ENCODE measurements at places on chromosomes 1 and 21. TPM values are rescaled to one million over a fixed set of nuclear protein-coding genes. Genes with fewer than 3 reads are reported as not detected.

- no peaks in the 10 kb centered on the region for H3K27me3 ChIP-seq
- H3K4me3 ChIP-seq = no peak overlapping the region
- peaks cover 10% of the 10 kb centered on the region for H3K4me1 ChIP-seq
- H3K36me3 ChIP-seq = no peaks in the 10 kb centered on the region
These were observed 17.2 kb downstream of the CEP350 start for GRCh38 chr1:179971563-179972496.

GRCh38 chr1:7008975-7009740 lies 223.9 kb downstream of the CAMTA1 start:
- peaks cover 13% of the 10 kb centered on the region for H3K4me1 ChIP-seq
- DNase-seq = no peak
- no peak overlapping the region for H3K4me3 ChIP-seq
- H3K36me3 ChIP-seq = no peaks in the 10 kb centered on the region
- H3K27ac ChIP-seq = no peak overlapping the region

- no peaks in the 10 kb centered on the region for H3K4me1 ChIP-seq
- H3K36me3 ChIP-seq = no peaks in the 10 kb centered on the region
- H3K27ac ChIP-seq = no peak overlapping the region
These were observed 244.6 kb upstream of the MAP1LC3C start for GRCh38 chr1:242243472-242243871.

DNA sequence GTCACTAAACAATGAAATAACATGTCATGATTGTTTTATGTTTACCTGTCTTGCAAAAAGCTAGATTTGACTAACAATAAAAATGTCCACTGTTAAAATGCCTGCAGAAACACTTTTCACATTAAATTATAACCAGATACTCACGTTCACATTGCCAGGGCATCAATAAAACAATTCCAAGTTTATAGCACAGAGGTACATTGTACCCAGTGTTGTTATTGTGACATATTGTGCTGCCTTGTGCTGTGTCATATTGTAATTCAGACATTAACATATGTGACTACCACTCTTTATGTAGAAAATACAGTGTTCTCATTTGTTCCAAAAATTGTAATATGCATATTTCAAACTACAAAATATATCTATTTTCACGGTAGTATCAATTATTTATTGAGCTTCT lies 766.1 kb downstream of the NCAM2 start:
- no peak overlapping the region for H3K27ac ChIP-seq
- H3K4me3 ChIP-seq = no peak overlapping the region

DNA sequence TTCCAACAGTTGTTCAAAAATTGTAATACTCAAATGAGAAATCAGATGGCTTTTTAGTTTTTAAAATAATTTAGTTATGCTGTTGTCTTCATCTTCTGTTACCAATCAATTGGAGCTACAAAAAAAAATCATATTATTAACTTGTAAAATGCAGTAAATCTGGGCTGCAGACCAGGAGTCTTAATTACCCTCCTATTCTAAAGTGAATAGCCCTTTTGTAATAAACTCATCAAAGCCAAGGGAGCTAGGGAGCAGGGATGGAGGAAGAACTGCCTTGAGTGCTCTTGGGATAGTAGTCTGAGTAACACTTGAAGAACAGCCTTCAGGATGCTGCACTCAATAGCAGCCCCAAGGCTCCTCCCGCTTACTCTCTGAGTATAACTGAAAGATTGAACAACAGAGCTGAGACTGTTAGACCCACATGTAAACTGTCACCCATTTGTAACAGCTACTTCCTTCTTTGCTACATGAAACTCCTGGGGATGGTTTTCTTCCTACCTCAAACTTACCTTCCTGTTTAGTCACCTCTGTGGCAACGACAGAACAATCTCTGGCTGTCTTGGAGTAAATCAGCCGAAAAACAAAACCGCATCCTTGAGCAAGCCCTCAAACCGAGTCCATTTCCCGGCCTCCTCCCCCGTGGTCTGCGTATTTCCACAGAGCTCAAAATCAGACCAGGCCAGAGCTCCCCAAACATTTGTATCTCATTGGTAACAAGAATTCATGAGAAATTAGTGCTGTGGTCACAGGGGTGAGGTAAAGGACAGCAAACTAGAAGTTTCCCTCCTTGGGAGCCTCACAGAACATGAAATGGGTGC lies 55.9 kb downstream of the CD58 start:
- no peaks in the 10 kb centered on the region for H3K27me3 ChIP-seq
- H3K36me3 ChIP-seq = no peaks in the 10 kb centered on the region
- DNase-seq = no peak
- H3K27ac ChIP-seq = peak overlapping the region; percentile 56
- no peaks in the 10 kb centered on the region for H3K4me1 ChIP-seq

DNA sequence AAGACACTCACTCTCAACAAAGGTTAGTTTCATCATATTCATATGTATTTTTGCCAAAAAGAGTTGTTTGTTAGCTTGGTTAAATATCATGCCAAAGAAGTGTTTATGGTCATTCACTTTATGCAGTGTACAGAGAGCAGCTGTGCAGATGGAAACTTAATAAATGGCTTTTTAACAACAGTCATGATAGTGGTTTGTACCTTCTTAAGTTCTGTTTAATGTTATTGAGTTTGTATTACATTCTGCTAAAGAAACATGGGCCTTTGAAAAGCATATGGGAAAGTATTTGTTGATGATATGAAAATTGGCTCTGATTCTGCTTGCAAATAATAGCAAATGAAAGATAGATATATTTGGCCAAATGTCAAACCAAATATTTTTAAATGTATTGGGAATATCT lies 607.3 kb downstream of the NCAM2 start:
- no peaks in the 10 kb centered on the region for H3K36me3 ChIP-seq
- H3K27me3 ChIP-seq = no peaks in the 10 kb centered on the region
- no peak overlapping the region for H3K4me3 ChIP-seq

DNA sequence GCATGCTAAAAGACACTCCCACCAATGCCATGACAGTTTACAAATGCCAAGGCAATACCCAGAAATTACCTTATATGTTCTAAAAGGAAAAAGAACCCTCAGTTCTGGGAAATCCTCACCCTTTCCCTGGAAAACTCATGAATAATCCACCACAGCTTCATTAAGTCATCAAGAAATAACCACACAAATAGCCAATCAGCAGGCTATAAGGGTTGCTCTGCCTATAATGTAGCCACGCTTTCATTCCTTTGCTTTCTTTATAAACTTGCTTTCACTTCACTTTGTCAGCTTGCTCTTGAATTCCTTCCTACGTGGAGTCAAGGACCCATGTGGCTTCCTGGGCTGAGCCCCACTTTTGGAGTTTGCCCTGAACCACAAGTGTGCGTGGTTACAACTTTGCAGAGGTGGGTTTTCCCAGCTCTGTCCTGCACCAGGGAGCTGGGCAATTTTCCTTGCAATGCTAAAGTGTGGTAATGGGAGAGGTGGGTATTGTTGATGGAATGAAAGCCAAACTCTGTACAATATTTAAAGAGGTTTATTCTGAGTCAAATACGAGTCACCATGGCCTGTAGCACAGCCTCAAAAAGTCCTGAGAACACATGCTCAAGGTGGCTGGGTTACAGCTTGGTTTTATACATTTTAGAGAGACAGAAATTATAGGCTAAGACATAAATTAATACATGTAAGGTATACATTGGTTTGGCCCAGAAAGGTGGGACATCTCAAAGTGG lies 42.2 kb upstream of the COG2 start:
- H3K36me3 ChIP-seq = no peaks in the 10 kb centered on the region
- H3K27me3 ChIP-seq = no peaks in the 10 kb centered on the region
- DNase-seq = no peak
- no peaks in the 10 kb centered on the region for H3K4me1 ChIP-seq
- no peak overlapping the region for H3K4me3 ChIP-seq

- H3K27ac ChIP-seq = no peak overlapping the region
- H3K36me3 ChIP-seq = no peaks in the 10 kb centered on the region
- H3K4me1 ChIP-seq = no peaks in the 10 kb centered on the region
- no peak overlapping the region for H3K4me3 ChIP-seq
- no peak for DNase-seq
These were observed 18.4 kb upstream of the SIPA1L2 start for GRCh38 chr1:232648316-232648715.

DNA sequence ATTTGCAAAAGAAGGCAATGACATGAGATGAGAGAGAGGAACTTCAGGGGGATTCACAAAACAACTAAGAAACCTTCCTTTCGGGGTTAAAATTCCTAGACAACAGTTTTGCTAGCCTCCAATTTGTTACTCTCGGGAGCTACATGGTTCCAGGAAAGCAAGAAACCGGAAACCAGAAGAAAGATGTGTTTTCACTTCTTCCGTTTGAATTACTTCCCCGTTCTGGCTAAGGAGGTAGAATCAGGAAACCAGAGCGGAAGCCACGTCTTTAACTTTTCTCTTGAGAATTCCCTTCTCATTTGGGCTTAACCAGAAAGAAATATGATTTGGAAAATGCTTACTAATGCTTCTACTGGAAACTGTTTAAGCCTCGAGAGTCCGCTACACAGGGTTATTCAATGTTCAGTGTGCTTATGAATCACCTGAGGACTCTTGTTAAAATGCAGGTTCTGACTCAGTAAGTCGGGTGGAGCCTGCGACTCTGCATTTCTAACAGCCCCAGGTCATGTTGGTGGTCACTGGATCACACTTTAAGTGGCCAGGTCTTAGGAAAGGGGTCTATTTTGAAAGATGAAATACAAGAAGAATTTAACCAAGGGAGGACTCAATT lies 43.5 kb upstream of the MCOLN3 start:
- H3K27ac ChIP-seq = no peak overlapping the region
- no peak for DNase-seq
- no peak overlapping the region for H3K4me3 ChIP-seq
- no peaks in the 10 kb centered on the region for H3K4me1 ChIP-seq
- no peaks in the 10 kb centered on the region for H3K36me3 ChIP-seq
- H3K27me3 ChIP-seq = no peaks in the 10 kb centered on the region

GRCh38 chr1:242530761-242531160 lies 6.3 kb upstream of the PLD5 start:
- DNase-seq = no peak
- no peak overlapping the region for H3K27ac ChIP-seq
- H3K4me3 ChIP-seq = no peak overlapping the region
- no peaks in the 10 kb centered on the region for H3K27me3 ChIP-seq
- H3K36me3 ChIP-seq = no peaks in the 10 kb centered on the region

GRCh38 chr1:43482215-43482614 lies 28.5 kb upstream of the HYI start:
- H3K4me1 ChIP-seq = no peaks in the 10 kb centered on the region
- no peaks in the 10 kb centered on the region for H3K27me3 ChIP-seq
- H3K4me3 ChIP-seq = no peak overlapping the region
- no peak overlapping the region for H3K27ac ChIP-seq

DNA sequence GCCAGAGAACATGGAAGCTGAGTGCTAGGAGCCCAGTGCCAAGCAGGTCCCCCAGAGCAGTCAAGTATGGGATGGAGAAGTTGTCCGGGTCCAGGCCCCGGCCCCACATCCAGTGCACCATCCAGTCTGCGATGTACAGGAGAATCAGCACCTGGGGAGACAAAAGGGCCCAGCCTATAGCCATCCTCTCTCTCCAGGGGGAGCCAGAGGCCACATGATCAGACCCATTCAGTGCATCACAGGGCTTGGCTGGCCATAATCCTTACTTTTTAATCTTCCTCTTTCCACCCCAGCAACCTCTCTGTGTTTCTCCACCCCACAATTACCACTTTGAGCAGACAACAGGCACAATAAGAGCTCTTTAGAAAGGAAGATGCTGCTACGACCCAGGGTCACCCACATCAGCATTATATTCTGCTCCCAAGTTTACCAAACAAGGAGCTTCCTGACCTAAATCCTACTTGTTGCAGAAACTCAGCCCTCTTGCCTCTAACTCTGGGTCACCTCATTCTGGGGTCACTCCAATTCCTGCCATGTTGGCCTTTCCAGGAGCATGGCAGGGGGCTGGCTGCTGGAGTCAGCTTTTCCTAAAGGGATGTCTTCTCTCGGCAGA lies 16.4 kb upstream of the RAB29 start:
- H3K4me1 ChIP-seq = no peaks in the 10 kb centered on the region
- H3K27me3 ChIP-seq = no peaks in the 10 kb centered on the region
- no peak overlapping the region for H3K4me3 ChIP-seq
- peak; percentile 63 for DNase-seq

GRCh38 chr1:65179148-65179547 lies 31.1 kb downstream of the AK4 start:
- no peak overlapping the region for H3K27ac ChIP-seq
- H3K36me3 ChIP-seq = no peaks in the 10 kb centered on the region
- no peak for DNase-seq
- no peaks in the 10 kb centered on the region for H3K27me3 ChIP-seq
- H3K4me1 ChIP-seq = no peaks in the 10 kb centered on the region
- H3K4me3 ChIP-seq = no peak overlapping the region

GRCh38 chr1:9877962-9878361 lies 32.1 kb downstream of the CTNNBIP1 start:
- no peak overlapping the region for H3K4me3 ChIP-seq
- H3K36me3 ChIP-seq = no peaks in the 10 kb centered on the region

DNA sequence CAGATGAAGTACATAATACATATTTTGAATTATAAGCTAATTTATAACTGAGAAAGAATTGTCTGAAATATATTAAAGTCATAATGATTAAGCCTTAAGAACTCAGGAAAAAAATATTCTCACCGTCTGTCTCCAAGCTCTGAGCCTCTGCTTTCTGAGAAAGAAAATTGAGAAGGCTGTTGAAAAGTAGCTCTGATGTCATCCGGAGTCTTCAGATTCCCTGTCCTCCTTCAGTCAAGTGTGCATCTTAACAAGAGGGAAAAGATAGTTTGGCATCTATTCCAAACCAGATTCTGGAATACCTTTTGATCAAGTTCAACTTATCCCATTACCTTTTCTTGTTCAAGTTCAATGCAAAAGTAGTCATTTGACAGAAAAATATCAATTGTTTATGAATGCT lies 50.6 kb downstream of the NRIP1 start:
- peaks cover 4% of the 10 kb centered on the region for H3K4me1 ChIP-seq
- H3K4me3 ChIP-seq = no peak overlapping the region
- no peak for DNase-seq
- no peak overlapping the region for H3K27ac ChIP-seq
- H3K36me3 ChIP-seq = no peaks in the 10 kb centered on the region

DNA sequence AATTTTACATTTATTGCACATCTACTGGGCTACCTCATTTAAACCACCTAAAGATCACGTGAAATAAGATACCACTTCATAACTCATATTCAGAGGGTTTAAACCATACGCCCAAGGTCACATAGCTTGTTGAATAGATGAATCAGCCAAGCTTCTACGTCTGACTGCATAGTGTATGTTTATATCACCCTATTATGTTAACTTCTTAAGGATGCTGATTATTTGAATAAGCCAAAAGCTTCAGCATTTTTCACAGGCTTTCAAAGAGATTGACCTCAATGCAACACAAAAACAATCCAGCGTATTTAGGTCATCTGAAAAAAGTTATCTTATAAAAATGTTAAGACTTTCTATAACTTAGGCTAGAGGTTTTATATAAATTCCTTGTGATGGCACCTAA lies 373.8 kb downstream of the TGFB2 start:
- DNase-seq = no peak
- H3K4me1 ChIP-seq = no peaks in the 10 kb centered on the region
- H3K4me3 ChIP-seq = no peak overlapping the region
- H3K27me3 ChIP-seq = no peaks in the 10 kb centered on the region
- no peaks in the 10 kb centered on the region for H3K36me3 ChIP-seq

STIL gene
- 0.46 TPM for total RNA-seq

NBL1 gene
- 45.6 TPM for total RNA-seq

FCGR2B gene
- total RNA-seq = 6.1 TPM

LRRN2 gene
- 3.7 TPM for total RNA-seq

All from pancreas (tissue), 10 donors.